ENCODE measurements at places on chromosomes 2 and 18.

GRCh38 chr2:43178602-43179542, 47.5 kb downstream of the ZFP36L2 start:
- DNase-seq, result no peak

- no peak for DNase-seq
Observed at GRCh38 chr18:21145371-21145770, 33.8 kb upstream of the ROCK1 start.

GRCh38 chr2:99878581-99879350, 263.6 kb downstream of the AFF3 start:
- no peak for DNase-seq

GRCh38 chr2:135149251-135149650, 97.2 kb downstream of the RAB3GAP1 start:
- no peak for DNase-seq

- no peak for DNase-seq
Observed at GRCh38 chr18:58042826-58043490, 1.1 kb upstream of the NEDD4L start.
